Fibroblast of skin of abdomen (primary cell): ENCODE measurements at places on chromosomes 2 and 18.

DNA sequence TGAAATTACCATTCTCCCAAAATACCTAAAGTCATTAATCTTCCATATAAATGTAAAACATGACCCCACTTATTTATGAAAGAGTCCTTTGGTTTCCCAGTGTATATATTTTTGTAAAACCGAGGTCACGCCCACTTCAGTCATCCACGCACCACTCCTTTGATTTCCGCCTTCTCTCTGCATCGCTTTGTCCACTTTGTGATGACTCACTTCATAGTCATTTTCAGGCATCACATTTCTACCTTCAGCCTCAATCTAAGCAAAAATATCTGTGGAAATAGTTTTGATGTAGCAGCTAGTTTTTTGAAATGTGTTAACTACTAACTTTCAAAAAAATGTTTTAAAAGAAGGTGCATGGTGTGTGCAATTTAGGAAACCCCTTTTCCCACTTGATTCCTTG, 793.5 kb upstream of the SOX11 start:
- no peak for DNase-seq

DNA sequence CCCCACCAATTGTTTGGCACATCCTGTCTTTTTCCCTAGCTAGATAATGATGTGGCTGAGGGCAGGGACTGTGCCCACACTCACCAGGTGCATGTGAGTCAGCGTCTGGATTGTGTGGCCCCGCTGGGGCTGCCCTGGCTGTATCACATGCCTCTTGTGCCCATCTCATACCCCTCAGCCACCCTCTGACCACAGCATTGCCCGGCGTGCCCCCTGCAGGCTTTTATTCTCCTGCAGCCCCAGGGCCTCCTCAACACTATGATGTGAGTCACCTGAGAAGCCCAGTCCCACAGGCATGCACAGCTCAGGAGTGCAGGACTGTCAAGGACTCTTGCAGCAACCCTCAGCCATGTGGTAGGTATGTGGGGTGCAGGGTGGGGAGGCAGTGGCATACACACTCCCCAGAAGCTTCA, 14.8 kb upstream of the STEAP3 start:
- DNase-seq = no peak

- peak; percentile 73 for DNase-seq
Measured at GRCh38 chr2:109208071-109208950, 79.3 kb downstream of the SH3RF3 start.

DNA sequence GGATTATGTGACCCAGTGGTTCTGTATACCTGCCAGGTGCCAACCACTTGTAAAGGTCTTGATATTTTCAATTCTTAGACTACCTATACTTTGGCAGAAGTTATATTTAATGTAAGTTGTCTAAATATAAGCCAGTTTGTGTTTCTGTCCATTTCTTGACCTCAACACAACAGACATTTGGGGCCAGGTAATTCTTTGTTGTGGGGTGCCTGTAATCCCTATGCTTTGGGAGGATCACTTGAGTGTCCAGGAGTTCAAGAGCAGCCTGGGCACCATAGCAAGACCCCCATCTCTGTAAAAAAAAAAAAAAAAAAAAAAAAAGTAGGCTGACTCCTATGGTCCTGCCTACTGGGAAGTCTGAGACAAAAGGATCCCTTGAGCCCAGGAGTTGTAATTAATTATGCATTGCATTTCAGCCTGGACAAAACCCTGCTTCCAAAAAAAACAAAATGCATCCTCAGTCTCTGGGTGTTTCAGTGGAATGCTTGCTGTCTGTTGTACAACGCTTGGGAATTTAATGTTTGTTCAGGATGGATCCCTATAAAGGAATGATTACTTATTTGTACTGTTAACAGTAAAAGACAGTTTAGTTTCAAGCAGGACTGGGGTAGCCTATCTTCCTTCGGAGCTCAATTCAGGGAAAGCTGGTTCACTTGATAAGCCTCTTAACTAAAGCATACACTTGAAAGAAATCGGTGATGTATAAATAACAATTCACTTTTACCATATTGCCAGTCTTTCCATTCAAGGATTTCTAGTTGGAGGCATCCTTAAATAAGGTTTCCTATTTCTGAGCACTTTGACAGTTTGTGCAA, 3.4 kb downstream of the RPS27A start:
- no peak for DNase-seq

GRCh38 chr18:48632676-48633257, 93.9 kb downstream of the CTIF start:
- no peak for DNase-seq

GRCh38 chr2:188022389-188022788, 269.3 kb upstream of the GULP1 start:
- no peak for DNase-seq

DNA sequence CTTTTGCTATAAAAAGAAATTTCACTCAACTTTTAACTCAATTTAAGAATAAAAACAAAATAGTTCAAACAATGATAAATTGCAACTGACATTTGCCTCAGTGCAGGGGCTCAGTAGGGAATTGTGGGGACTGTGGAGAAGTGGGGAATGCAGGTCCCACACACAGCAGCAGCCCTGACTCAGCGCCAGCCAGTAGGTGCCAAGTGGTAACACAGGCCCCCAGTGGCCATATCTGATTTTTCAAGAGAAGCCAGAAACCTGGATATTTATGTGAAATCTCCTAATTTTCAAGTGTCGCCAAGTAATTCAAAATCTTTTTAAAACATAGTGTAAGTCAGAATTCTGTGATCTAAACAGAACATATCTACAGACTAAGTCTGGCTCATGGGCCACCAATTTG, 186.3 kb downstream of the EN1 start:
- no peak for DNase-seq

GRCh38 chr18:47882641-47883040, 47.8 kb downstream of the SMAD2 start:
- peak; percentile 28 for DNase-seq
